ENCODE measurements at places on chromosomes 12 and 14.

DNA sequence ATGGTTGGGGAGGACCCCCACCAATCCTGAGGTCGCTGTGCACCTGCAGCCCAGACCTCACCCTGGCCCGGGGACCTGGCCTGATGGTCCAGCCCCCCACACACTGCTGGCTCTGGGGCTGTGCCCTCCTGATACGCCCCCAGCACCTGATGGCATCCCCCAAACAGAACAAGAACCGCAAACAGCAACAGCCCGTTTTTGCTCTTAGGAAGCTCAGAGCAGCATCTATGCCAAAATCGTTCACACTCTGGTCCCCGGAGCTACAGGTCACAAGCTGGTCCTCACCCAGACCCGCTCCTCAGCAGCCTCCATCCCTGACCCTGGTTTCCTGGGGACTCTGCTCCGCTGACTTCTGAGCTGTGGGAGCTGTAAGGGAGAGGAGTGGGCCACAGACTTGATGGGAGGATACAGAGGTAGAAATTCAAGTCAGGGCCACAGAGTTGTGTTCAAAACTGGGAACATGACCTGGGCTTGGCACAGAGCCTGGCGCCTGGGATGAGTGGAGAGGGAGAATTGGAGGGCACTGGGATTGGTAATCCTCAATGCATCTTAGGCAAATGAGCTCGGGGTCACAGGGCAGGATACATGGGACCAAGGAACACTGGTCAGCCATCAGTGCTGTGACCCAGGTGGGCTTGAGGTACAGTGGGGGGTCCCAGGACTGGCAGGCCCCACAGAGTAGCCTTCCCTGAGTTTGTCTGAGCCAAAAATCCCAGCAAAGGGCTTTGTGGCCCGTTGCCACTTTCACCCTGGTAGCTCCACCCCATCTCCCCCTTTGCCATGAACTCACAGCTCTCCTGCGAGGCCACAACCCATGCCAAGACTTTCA lies 170.9 kb upstream of the RTL1 start:
- H3K27me3 ChIP-seq = peaks cover 4% of the 10 kb centered on the region
- no peak overlapping the region for H3K4me3 ChIP-seq
- DNase-seq = peak; percentile 2

DNA sequence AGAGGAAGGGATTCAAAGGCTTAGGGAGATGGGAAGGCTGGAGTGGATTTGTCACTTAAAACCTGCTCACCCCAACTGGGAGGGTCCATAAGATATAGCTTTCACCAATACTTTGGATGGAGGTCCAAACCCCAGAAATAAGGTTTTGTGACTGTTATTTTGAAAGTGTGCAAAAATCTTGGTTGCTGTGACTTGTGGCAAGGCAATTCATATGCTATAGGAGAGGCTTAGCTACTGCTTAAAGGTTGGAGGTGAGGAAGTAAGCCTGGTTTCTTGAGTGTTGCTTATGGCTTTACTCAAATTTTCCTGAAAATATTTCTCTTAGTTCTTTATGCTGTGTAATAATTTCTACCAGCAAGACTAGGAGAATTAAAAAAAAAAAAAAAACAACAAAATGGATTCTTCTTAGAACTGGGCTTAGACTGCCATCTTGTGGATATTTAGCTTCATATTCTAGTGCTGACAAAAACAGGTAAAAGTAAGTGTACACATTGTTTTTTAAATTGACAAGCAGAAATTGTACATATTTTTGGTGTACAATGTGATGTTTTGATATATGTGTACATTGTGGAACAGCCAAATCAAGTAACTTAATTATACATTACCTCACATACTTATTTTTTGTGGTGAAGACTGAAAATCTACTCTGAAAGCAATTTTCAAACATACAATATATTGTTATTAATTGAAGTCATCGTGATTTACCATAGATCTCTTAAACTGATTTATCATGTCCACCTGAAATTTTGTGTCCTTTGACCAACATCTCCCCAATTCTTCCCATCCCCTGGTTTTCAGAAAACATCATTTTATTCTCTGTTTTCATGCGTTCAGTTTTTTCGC lies 23.0 kb downstream of the PDE6H start:
- H3K27me3 ChIP-seq = no peaks in the 10 kb centered on the region
- H3K4me1 ChIP-seq = peaks cover 20% of the 10 kb centered on the region
- H3K27ac ChIP-seq = peak overlapping the region; percentile 60
- no peak for DNase-seq

- H3K4me3 ChIP-seq = no peak overlapping the region
- H3K27me3 ChIP-seq = no peaks in the 10 kb centered on the region
- H3K4me1 ChIP-seq = no peaks in the 10 kb centered on the region
- H3K27ac ChIP-seq = no peak overlapping the region
- no peaks in the 10 kb centered on the region for H3K36me3 ChIP-seq
- no peak for DNase-seq
Observed at GRCh38 chr12:96882862-96883261, 24.2 kb upstream of the NEDD1 start.

GRCh38 chr14:99812096-99812750 lies 19.0 kb downstream of the EML1 start:
- H3K27ac ChIP-seq = no peak overlapping the region
- H3K36me3 ChIP-seq = no peaks in the 10 kb centered on the region
- peaks cover 52% of the 10 kb centered on the region for H3K27me3 ChIP-seq
- no peaks in the 10 kb centered on the region for H3K4me1 ChIP-seq

- no peaks in the 10 kb centered on the region for H3K27me3 ChIP-seq
- no peak overlapping the region for H3K4me3 ChIP-seq
- H3K4me1 ChIP-seq = no peaks in the 10 kb centered on the region
- H3K36me3 ChIP-seq = no peaks in the 10 kb centered on the region
- no peak overlapping the region for H3K27ac ChIP-seq
Observed at GRCh38 chr14:88841741-88842140, 17.3 kb downstream of the TTC8 start.

DNA sequence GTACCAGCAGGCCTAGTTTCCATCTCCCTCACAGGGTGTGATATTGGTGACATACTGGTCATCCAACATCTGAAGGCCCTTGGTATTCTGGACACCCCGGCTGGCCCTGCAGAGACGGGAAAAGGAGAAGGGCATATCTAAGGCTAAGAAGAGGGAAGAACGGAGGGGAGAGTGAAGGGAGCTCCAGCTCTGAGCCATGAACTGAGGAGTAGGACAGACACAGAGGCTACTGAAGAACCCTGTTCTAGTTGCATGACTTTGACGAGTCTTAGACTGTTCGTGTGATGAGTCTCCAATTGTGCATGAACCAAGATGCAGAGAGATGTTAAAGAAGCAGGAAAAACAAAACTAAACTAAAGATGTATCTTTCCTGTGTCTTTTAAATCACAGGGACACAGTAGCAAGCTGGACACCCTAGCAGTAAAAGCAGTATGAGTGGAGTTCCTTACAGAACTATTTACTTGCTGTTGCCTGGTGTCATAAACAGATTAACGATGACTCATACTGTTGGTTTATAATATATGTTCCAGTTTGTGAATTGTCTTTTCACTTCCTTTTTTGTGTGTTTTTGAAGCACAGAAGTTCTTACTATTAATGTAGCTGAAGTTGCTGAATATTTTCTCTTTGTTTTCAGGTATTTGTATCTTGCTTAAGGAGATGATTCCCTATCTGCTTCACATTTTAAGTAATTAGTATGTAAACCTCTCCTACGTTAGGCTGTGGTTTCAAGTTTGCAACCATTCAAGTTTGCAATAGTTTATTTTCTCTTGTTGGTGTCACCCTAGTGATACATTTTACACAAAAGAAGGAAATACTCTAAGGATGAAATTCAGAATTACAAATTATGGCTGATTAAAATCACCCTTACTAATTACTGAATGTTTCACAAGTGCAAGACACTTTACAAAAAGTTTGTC lies 15.7 kb downstream of the FAR2 start:
- no peak for DNase-seq
- H3K36me3 ChIP-seq = no peaks in the 10 kb centered on the region
- no peaks in the 10 kb centered on the region for H3K27me3 ChIP-seq
